ENCODE measurements at places on chromosomes 16 and 17.

DNA sequence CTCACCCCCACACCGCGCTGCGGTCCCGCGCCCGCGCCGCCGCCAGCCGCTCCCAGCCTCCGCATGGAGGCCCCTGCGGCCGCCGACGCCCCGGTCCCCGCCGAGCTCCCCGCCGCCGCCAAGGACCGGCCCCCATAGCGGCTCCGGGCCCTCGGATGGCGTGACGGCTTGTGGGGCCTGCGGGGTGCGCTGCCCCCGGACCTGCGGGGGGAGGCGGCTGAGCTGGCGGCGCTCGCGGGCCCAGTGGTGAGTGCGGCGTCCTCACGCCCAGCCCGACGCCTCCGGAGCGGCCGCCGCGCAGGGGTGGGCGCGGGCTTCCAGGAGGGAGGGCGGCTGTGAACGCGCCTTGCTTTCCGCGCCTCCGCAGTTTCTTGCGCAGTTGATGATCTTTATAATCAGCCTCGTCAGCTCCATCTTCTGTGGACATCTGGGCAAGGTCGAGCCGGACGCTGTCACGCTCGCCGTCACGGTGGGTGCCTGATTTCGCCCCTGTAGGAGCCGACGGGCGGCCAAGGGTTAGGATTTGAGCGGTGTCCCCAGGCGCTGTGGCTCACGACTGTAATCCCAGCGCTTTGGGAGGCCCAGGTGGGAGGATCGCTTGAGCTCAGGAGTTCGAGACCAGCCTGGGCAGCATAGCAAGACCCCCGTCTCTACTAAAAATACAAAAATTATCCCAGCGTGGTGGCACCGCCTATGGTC, 46.4 kb downstream of the SLC47A1 start:
- DNase-seq, result no peak

DNA sequence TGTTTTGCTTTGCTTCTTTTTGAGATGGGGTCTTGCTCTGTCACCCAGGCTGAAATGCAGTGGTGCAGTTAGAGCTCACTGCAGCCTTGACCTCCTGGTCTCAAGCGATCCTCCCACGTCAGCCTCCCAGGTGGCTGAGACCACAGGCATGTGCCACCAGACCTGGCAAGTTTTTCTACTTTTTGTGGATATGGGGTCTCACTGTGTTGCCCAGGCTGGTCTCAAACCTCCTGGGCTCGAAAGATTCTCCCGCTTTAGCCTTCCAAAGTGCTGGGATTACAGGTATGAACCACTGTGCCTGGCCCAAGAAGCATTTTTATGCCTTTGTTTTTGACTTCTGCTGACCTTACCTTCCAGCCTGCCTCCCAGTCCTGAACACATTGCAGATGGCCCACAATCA, 10.1 kb downstream of the DNAAF1 start:
- peak; percentile 18 for DNase-seq

- DNase-seq, result no peak
Measured at GRCh38 chr17:58153046-58153445, 4.9 kb downstream of the OR4D1 start.

- DNase-seq, result no peak
Measured at GRCh38 chr17:78573955-78574354, 3.2 kb downstream of the DNAH17 start.

GRCh38 chr17:81398832-81399411, 3.7 kb downstream of the BAHCC1 start:
- DNase-seq, result no peak

GRCh38 chr16:56116577-56116964, 74.7 kb upstream of the GNAO1 start:
- no peak for DNase-seq

DNA sequence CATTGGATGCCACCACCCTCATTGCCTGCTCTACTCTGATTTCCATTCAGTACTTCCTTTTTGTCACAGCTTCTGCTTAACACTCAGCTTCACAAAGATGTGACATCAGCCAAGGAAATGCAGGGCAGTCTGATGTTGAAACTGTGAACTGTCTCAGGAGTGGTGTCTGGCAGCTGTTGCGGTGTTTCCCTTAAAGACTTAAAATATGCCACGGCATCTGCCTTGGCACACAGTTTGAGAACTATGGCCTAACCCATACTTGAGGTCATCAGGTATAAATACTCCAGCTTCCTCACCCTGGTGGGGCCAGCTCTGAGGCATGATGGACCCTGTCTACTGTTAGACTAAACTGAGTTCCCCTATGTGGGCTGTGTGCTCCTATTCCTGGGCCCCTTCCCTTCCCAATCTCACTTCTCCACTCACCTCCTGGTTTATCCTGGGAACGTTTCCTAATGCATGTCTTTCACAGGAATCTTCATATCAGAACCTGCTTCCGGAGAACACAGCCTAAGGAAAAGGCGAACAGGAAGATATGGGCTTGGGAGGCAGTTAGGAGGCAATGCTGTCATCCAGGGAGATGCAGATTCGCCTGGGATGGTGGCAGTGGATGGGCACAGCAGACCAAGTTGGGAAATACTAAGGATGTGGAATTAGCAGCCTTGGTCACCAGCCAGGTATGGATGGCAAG, 96.5 kb downstream of the WSCD1 start:
- no peak for DNase-seq
